Articular chondrocyte of knee joint (primary cell): ENCODE measurements at places on chromosomes 11 and 22. TPM values are rescaled to one million over a fixed set of nuclear protein-coding genes. Genes with fewer than 3 reads are reported as not detected.

LZTR1 gene
- total RNA-seq, result 37.6 and 41.0 TPM in 2 replicates

MS4A6A gene
- not detected in 2 replicates for total RNA-seq

OR2D2 gene
- total RNA-seq, result 0.78 and 1.2 TPM in 2 replicates

MMP11 gene
- 3.9 and 4.1 TPM in 2 replicates for total RNA-seq

PTPRCAP gene
- total RNA-seq, result 0.11 and 0.26 TPM in 2 replicates

TPH1 gene
- 0.52 and 1.6 TPM in 2 replicates for total RNA-seq
